ENCODE measurements at places on chromosomes 13 and 19.

DNA sequence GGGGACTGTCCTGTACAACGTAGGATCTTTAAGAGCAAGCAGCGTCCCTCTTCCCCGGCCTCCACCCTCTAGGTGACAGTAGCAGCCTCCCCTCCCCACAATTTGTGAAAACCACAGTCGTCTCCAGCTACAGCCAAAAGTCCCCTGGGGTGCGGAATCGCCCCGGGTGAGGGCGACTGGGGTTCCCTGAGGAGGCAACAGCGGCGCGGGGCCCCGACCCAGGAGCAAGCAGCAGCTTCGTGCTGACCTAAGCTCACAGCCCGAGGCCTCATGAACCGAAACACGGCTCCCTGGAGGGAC, 322 bp downstream of the ZNF558 start:
- DNase-seq, result no peak

DNA sequence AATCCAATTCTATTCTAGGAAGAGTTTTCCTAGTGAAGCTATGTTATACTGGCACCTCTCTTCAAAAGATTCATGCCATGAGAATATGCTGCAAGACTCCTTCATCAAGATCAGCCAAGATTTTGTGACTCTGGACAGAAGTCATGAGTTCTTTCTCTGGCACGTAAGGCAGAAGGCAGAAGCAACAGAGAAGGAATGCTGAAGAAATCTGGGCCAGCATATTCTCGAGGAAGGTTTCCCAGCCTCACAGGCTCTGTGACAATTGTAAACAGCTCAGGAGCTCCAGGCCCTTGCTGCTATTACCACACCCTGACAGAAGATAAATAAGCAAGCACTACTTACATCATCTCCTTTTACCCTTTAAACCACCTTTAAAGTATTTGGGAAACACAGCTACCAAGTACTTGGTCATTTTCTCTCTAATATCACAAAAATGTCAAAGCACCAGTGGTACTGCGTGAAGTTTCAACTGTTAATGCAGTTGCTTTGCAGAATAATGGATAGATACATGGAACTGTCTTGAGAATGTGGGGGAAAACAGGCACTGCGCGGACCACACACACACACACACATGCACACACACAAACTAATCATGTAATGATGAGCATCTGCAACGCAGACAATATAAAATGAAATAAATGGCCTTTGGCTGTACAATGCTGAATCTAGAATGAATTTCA, 55.4 kb downstream of the INTS6 start:
- DNase-seq, result no peak

DNA sequence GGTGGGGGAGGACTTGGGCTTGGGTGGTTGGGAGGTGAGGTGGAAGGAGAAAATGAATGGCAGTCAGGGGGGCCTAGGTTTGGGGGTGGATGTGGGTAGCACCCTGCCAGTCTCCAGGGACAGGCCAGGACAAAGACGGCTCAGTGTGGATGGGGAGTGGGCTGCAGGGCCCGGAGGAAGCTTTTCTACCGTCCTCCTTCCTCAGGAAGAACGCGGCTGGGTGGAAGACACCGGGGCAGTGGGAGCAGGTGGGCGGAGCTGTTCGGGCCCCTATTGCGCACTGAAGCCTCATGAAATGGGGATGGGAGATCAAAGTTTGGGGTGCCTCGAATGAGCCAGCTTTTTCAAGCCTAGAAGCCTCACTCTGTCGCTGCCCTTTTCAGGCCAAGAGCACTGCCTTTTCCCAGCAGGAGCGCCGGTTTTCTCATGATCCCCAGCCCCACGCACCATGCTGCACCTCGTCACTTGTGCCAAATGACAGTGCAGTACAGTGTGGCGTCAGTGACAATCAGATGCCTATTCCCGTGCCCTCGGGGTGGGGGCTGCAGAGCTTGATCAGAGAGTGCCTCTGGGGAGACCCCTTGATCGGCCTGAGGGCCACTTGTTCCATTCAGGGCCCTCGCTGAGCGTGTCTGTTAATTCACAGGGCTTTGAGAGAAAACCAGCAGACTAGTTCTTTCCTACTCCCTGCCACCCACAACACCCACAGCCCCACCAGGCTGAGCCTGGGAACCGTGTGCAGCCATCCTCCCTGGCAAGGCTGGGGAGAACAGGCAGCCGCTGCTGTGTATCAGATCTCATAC, 1.5 kb downstream of the CALM3 start:
- peak; percentile 57 for DNase-seq

DNA sequence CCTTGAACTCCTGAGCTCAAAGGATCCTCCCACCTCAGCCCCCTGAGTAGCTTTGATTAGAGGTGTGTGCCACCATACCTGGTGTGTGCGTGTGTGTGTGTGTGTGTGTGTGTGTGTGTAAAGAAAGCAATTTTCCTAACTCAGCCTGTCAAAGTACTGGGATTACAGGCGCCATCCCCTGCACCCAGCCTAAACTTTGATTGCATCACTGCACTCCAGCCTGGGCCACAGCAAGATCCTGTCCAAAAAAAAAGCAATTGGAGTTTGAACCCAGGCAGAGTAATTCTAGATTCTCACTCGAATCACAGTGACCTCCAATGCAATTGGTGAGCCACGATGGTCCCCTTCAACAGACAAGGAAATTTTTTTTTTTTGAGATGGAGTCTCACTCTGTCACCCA, 29.1 kb downstream of the NLRP12 start:
- DNase-seq, result no peak

GRCh38 chr13:43980587-43980986, 100.9 kb downstream of the LACC1 start:
- no peak for DNase-seq

DNA sequence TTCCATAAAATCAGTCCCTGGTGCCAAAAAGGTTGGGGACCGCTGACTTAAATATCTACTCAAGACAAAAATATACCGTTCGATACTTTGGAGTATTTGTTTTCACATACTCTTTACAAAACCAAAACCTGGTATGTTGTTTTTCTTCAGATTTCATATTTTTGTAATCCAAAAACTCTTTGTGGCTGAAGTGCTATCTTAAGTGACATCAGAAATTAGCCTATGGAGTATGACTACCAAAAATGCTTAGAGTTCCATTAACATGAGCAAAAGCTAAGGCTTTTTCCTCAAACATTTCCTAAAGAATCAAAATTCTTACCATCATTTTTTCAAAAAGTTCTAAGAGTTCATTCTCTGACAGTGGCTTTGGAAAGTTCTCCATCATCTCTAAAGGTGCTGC, 52.0 kb downstream of the DIAPH3 start:
- no peak for DNase-seq

GRCh38 chr19:14139944-14140343, 3.6 kb upstream of the ASF1B start:
- DNase-seq, result no peak

- no peak for DNase-seq
Observed at GRCh38 chr13:20363603-20364002, 131.5 kb upstream of the GJB6 start.

DNA sequence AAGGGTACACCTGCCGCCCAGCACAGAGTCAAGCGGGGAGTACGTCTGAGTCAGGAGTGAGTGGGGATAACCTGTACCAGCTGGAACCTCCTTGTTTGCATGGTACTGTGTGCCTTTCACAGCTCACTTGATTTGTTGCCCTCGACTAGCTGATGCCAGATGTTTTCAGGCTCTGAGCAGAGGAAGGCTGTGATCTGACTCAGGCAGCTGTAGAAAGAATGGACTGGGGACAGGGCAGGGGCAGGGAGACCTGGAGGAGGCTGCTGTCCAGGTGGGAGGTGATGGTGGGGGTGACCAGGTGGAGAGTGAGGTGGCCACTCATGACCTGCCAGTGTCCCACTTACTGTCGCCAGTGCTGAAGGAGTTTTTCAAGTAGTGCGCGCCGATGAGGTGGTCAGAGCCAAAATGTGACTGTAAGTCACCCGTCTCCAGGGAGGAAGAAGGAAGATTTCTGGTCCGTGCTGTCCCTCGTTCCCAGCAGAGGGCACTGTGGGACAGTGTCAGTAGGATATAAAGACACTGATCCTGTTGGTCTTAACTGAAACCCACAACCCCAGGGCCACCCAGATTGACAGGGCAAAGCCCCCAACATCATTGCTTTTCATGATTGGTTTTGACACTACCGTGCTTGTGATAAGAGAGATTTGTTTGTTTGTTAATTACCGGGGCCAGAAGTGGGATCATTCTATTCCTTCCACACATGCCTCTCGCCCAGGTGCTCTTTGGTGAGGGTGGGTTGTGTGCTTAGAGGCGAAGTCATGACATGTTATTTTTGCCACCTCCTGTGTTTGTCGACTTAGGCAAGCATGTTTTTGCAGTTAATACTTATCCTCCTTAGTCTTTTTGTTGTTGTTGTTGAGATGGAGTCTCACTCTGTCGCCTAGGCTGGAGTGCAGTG, 128.4 kb downstream of the DPF1 start:
- DNase-seq, result peak; percentile 40

GRCh38 chr19:3368848-3369336, 2.5 kb downstream of the NFIC start:
- DNase-seq, result no peak

GRCh38 chr19:33298146-33298911, 4.0 kb downstream of the CEBPA start:
- DNase-seq, result no peak

DNA sequence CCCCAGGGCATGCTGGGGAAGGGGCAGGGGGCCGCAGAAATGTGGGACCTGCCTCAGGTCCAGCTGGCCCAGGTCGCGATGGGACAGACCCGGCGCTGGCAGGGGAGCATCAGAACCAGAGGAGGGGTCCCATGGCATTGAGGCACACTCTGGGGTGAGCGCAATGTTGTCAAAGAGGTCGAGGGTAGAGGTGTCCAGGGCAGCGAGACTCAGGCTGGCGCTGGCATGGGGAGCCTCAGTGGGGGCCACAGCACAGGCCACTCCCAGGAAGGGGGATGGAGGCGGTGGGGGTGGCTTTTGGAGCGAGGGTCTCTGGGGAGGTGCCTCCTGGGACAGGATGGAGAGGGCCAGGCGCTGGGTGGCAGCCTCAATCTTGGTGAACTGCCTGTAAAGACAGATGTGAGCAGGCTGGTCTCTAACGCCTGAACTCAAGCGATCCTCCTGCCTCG, 944 bp downstream of the C19orf85 start:
- no peak for DNase-seq

GRCh38 chr13:98570929-98571372, 6.0 kb downstream of the STK24 start:
- DNase-seq, result no peak

- DNase-seq, result no peak
Observed at GRCh38 chr19:3698386-3698950, 1.8 kb downstream of the PIP5K1C start.

DNA sequence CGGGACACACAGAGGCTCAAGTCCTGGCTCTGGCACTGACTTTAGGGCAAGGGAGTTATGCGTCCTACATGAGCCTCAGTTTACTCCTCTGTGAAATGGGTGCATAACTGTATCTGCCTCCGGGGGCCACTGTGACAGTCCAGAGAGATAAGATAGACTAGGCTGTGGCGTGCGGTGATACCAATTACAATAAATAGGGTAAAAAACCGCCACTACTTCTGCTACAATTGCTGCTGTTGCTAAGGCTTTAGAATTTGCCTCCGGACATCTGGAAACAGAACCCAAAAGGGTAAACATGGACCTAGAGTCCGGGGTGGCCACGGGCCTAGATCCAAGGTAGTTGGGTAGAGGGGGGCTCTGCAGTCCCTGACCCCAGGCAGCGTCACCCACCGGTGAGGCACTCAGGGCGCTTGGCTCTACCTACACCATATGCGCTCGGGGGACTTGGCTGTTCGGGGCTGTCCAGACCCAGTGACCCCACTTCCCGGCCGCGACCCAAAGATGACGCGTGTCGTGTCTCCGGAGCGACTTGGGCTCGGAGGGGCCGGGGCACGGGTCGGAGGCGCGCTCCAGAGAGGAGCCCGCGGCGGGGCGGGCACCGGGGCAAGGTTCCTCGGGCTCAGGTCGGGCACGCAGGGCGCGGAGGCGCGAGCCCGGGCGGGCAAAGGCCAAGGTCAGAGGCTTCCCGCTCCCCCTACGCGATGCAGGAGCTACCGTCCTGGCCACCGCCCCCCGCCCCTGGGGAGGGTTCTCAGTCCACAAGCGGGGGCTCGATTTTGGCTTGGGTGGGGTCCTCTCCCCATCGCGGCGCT, 1.1 kb downstream of the INSR start:
- DNase-seq, result no peak

DNA sequence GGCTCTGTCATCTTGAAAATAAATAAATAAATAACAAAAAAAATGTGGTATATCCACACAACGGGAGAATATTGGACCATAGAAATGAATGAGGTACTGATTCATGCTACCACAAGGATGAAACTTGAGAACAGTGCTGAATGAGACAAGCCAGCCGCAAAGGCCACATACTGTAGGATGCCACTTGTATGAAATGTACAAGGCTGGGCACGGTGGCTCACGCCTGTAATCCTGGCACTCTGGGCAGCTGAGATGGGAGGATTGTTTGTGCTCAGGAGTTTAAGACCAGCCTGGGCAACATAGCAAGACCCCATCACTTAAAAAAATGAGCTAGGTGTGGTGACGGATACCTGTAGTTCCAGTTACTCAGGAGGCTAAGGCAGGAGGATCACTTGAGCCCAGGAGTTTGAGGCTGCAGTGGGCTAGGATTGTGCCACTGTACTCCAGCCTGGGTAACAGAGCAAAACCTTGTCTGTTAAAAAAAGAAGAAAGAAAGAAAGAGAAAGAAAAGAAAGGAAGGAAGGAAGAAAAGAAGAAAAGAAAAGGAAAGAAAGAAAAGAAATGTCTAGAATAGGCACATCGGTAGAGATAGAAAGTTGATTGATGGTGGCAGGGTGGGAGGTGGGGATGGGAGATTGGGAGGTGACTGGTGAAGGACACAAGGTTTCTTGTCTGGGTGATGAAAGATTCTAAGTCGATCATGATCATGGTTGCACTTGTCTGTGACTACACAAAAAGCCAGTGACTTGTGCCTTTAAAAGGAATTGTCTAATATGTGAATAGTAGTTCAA, 20.3 kb downstream of the HPN start:
- no peak for DNase-seq

GRCh38 chr19:4889034-4889815, 13.5 kb downstream of the ARRDC5 start:
- no peak for DNase-seq

DNA sequence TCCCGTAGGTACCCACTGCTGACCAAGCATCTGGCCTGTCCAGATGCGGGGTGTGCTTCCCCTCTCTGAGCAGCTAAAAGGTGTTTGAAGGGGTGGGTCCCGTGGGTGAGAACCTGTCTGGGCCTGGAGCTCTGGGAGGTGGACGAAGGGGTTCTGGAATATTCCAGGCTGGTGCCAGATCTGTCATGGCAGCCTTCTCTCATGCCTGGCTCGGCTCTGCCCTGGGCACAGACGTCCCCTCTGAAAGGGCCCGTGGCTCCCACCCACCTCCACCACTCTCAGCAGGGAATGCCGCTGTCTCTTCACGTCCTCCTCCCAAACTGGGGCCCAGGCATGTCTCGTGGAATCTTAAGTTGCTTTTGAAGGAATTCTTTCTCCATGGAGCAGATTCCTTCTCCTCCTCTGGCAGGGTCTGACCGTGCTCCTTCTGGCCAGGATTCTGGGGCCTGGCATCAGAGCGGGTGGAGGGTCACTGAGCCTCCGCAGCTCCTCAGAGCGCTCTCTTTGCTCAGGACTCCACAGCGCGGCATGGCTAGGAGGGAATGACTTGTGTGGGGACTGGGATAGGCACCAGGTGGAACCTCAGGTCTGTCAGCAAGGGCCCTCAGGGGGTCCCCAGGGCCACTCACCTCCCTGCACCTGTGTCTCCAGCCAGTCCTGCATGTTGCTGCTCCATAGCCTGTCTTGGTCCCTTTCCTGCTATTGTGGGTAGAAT, 5.9 kb upstream of the MCF2L start:
- no peak for DNase-seq

All from activated T-cell treated with anti-CD3 and anti-CD28 coated beads, Interleukin-2, amount 50 U/mL, for 4 hours (primary cell).